NCI-H2081 treated with DMSO at 0.1 percent for 48 hours (cell line): ENCODE measurements at places on chromosomes 11 and 22.

DNA sequence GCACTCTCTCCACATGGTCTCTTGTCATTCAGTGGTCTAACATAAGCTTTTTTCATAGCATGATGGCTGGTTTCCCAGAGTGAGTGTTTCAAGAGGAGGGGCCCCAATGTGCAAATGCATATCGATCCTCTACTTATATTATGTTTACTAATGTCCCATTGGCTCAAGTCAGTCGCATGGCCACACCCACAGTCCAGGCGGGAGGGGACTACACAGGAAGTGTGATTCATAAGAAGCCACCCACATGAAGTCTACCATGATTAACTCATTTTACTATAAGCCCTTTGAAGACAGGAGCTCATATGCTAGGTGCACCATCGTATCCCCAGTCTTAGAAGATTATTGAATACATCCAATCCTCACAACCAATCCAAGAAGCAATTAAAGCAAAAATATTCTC lies 89.5 kb upstream of the ISX start:
- DNase-seq = no peak

DNA sequence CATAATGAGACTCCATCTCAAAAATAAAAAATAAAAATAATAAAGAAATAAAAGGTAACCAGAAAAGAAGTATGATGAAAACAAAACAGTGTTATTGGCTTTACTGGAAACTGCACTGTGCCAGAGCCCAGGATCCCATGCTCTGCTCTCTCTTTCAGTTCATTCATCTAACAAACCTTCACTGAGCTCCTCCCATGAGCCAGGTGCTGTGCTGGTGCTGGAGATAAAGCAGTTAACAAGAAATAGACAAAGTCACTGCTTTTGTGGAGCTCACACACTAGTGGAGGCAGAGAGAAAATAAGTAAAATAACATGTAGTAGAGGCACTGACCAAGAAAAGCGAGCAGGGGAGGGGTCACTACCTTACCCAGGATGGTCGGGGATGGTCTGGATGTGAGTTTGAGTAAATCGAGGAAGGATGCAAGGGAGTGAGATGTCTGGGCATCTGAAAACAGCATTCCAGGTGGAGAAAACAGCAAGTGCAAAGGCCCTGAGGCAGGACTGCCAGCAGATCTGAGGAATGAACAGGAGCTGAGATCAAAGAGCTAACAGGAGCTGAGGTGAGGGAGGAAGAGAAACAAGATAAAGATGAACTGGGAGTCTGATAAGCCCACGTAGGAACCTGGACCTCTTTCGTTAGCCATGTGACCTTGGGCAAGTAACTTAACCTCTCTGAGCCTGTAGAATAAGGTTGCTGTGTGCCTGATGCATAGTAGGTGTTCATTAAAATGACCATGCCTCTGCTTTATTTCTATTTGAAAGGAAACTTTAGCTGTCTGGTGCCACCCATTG lies 31.3 kb upstream of the CD82 start:
- no peak for DNase-seq

DNA sequence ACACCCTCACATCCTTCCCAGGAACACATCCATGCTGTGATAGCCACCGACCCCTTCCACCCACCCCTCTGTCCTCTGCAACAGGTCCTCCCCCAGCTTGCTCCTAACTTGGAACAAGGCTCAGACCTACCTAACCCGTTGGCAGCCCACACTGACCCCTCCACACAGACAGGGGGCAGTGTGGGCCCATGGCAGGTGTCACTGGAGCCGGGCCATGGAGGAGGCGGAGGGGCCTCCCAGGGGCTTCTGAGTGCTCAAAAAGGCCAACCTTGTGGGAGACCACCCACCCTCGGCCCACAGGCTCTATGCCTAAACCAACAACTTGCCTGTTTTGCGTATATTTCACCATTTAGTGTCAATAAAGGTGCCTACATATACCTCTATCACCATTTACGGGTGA lies 57.0 kb downstream of the CERK start:
- no peak for DNase-seq

- no peak for DNase-seq
Observed at GRCh38 chr22:23677701-23677995, 13.2 kb upstream of the RGL4 start.

- no peak for DNase-seq
Observed at GRCh38 chr22:49915610-49916009, 2.6 kb downstream of the ALG12 start.

GRCh38 chr22:30290342-30291057 lies 1.2 kb upstream of the CASTOR1 start:
- DNase-seq = no peak

- DNase-seq = no peak
Observed at GRCh38 chr11:95570845-95571244, 218.7 kb downstream of the FAM76B start.

GRCh38 chr11:59992425-59992824 lies 24.6 kb upstream of the OOSP4B start:
- no peak for DNase-seq

DNA sequence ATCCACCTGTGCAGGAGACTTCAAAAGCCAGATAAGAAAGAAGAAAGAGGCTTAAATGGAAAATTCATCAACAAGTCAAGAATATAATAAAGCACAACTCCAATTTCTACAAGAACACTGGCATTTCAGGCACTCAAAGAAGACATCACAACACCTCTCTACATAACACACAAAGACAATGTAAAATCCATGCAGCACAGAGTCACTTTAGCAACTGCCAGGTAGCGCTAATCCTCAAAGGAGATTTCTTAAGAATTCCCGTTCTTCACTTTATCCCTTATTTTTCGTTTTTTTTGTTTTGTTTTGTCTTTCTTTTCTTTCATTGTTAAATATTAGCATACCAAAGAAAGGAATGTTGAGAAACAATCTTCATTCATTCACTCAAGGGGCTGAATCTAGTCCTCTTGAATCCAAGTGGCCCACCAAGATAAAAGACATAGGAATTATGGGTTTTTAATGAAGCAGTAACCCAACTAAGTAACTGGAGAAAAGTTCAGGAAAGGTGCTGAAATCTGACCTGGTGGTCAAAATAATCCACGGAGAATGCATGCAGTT lies 95.0 kb downstream of the CADM1 start:
- DNase-seq = no peak

- DNase-seq = no peak
Observed at GRCh38 chr11:64577202-64577601, 13.8 kb upstream of the SLC22A12 start.

DNA sequence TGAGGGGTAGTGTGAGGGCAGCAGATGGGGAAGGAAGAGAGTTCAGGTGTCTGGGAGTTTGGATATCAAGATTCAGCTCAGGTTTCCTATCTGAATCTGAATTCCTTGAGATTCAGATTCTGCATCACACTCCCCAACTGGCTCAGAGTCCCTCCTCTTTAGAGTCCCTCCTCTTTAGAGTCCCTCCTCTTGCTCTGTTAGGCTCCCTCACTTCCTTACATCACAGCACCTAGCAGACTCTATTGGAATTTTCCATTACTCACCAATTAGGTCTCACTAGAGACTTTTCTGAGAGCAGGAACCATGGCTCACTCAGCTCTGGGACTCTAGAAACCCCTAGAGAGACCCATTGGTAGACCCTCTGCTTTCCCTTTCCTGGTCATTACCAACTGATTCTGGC lies 303.4 kb upstream of the SYN3 start:
- DNase-seq = no peak

DNA sequence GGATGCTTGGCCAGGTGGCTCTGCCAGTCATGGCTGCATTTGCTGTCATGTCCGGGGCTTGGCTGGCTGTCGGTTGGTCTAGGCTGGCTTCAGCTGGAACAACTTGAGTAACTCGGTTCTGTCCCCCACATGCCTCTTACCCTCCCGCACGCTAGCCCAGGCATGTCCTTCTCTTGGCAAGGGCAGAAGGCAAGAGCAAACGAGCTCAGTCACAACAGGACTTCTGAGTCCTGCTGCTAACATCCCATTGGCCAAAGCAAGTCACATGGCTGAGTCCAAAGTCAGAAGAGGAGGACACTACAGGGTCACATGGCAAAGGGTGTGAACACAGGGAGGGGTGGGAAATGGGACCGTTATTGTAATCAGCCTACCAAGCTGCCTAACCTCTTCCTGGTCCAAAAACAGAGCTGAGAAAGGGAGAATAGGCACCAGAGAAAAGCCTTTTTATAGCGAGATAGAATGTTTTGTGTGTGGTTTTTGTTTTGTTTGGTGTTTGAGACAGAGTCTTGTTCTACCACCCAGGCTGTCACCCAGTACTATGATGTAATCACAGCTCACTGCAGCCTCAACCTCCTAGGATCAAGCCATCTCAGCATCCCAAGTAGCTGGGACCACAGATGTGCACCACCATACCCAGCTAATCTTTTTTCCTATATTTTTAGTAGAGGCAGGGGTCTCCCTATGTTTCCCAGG lies 81.9 kb downstream of the MN1 start:
- no peak for DNase-seq

DNA sequence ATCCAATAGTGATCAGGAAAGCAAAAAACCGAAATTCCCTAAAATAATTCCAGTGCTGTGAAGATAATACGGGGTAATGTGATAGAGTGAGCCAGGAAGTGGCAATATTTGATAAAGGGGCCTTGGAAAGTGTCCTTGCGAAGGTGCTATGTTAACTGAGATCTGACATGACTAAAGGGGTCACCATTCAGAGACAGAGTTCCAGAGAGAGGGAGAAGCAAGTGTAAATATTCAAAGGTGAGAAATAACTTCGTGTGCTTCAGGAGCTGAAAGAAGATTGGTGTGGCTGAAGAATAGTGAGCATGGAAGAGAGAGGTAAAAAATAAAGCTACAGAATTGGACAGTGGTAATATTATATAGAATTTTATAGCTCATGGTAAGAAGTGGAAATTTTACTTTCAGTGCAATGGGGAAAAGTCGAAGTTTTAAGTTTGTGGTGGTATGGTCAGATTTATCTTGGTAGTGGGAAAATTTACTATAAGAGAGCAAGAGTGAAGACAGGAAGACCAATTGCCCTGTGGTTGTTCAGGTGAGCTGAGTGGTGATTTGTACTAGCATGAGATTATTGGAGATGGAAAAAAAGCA lies 164.5 kb downstream of the JRKL start:
- DNase-seq = no peak

DNA sequence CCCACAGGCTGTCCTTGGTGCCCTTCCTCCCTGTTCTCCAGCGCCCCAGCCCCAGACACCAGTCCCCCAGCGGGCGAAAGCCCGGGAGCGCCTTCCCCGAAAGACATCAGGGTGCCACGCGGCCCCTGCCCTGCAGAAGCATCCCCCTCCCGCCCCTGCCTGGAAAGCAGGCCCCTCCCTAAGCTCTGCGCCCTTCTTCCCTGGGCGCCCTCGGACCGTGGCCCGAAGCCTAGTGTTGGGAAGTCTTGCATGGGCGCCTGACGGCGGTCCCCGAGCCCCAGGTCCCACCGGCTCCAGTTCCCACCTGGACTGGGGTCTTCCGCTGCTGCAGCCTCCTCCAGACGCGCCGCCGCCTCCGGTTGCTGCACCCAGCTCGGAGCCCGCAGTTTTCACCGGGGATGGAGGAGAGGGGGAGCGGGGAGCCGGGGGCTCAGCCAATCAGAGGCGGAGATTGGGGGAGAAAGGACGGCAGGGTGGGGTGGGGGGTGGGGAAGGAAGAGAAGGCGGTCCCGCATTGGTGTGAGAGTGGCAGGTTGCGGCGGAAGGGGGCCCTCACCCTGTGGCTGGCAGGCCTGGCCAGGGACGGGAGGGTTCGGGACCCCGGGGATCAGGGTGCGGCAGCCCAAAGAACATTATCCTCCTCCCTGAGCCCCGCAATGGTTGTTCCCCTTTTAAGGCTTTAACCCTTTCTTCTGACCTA lies at the start of gene THY1:
TSS of gene THY1 (minus strand) at position 364 of the 700 bp plus-strand sequence. CDS start 2,267 bp downstream, outside the sequence.
- no peak for DNase-seq

GRCh38 chr11:75663808-75664207 lies 5.0 kb downstream of the MAP6 start:
- no peak for DNase-seq

GRCh38 chr11:66904561-66904960 lies 47.7 kb downstream of the LRFN4 start:
- no peak for DNase-seq

DNA sequence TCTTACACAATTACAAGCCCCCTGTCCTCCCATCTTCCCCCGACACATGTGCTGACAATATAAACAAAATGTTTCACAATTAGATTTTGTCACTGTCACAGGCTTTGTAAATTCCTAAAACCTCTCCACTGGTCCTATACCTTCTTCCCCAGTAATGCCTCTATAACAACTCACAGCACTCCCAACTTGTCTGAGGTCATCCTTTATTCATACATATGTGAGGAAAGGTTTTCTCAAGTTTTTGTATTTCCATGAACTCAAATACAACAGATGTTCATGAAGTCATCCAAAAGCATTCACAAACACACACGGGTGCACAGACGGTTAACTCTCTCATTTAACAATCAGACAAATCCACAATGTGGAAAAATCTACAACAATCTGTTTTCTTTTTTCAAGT lies 1.9 kb downstream of the OR52H1 start:
- no peak for DNase-seq

GRCh38 chr11:134714021-134714656 lies 302.1 kb upstream of the B3GAT1 start:
- no peak for DNase-seq

DNA sequence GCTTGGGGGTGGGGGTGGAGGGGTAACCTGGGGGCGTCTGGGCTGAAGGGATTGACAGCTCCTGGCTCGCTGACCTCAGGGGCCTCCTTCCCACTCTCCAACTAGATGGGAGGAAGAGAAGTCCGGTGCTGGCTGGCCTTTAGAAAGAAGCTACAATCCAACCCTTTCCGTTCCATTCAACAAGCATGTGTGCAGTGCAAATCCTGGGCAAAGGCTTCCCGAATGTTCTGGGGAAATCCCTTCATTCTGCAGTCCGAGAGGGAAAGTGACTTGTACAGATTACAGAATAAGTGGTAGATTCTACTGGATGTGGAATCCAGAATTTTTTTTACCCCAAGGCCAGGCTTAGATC lies 149.9 kb downstream of the FEZ1 start:
- DNase-seq = no peak

GRCh38 chr22:48043581-48043980 lies 1281.1 kb downstream of the TBC1D22A start:
- DNase-seq = no peak

- DNase-seq = no peak
Observed at GRCh38 chr11:64008914-64009633, 22.8 kb downstream of the OTUB1 start.

- DNase-seq = no peak
Observed at GRCh38 chr11:126189109-126189929, 22.1 kb downstream of the RPUSD4 start.
